Activated T-cell treated with anti-CD3 and anti-CD28 coated beads for 48 hours (primary cell): ENCODE measurements at places on chromosomes 3 and 15.

DNA sequence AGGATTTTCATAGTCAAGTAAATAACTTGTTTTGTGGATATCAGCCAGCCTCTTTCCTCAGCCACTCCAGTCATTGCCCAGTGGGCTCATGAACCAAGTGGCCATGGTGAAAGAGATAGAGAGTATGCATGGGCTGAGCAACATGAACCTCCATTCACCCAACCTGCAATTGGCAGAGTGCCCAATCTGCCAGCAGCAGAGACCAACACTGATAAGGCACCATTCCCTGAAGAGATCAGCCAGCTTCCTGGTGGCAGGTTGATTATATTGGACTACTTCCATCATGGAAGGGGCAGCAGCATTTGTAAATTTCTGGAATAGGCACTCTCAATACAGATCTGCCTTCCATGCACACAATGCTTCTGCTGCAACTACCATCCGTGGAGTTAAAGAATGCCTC is 10.3 kb upstream of the MCF2L2 start:
- no peak for DNase-seq

- DNase-seq = no peak
Observed at GRCh38 chr15:27742751-27743477, 356.2 kb downstream of the OCA2 start.

GRCh38 chr3:136898549-136898948 is 36.5 kb downstream of the NCK1 start:
- DNase-seq = no peak

DNA sequence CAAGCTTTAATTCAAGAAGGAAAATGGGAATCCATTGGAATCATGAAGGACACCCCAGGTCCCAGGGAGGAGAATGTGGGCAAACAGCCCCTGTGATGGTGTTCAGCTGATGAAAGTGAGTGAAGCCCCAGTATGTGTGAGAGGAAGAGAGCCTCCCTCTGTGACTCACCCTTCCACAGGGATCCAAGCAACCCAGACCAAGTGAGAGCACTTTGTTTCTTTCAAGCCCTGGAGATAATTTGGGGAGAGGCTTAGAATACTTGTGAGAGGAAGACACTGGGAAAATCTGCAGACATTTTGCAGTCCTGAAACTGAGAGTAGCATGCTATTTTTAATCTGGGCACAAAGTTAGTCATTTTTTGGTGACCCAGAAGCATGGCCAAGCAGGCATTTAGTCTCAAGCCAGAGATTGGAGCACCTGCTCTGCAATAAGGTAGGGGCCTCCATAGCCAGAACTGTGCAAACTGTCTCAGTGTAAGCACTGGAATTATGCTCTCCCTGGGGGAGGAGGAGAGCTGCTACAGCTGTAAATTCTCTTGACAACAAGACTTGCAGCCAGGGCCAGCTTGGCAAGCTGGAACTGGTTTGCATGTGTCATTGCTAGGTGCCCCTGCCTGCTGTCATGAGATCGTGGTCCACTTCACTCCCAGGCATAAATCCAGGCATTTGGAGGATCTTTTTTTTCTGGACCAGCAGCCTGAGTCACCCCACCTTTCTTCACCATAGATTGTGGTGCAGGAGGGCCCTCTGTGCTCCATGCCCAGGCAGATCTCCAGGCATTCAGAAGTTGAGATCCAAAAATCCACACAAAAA is 537.8 kb upstream of the DPPA4 start:
- DNase-seq = no peak

DNA sequence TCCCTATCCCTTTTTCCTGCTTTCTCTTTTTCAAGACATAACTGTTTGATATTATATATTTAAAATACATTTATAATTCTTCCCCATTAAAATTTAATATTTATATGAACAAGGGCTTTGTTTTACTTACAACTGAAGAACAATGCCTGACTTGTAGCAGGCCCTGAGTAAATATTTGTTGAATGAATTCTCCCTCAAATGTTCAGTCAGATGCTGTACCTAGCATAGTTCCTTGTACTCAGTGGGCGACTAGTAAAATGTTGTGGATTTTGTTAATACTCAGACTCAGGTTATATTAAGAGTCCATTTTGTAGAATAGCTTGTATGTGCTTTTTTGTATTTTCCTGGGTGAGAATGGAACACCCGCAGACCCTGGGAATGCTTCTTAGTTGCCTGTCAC is 69.1 kb downstream of the SEC22A start:
- DNase-seq = no peak
